CD4-positive, alpha-beta memory T cell (primary cell): ENCODE measurements at places on chromosomes 12 and 14.

DNA sequence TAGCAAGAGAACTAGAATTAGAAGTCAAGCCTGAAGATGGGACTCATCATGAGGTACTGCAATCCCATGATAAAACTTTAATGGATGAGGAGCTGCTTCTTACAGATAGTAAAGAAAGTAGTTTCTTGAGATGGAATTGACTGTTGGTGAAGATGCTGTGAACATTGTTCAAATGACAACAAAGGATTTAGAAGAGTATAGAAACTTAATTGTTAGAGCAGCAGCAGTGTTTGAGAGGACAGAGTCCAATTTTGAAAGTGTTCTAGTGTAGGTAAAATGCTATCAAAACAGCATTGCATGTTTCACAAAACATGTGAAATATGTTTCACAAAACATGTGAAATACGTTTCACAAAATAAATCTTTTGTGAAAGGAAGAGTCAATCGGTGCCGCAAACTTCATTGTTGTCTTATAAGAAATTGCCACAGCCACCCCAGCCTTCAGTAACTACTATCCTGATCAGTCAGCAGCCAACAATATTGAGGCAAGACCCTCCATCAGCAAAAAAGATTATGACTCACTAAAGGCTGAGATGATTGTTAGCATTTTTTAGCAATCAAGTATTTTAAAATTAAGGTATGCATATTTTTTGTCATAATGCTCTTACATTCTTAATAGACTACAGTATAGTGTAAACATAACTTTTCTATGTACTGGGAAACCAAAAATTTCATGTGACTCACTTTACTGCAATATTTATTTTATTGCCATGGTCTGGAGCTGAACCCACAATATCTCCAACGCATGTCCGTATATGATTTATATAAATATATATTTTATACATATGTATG is 173.4 kb upstream of the BMP4 start:
- DNase-seq: no peak

- no peak for DNase-seq
These were observed 216.2 kb downstream of the ZFP36L1 start for GRCh38 chr14:68576496-68577244.

DNA sequence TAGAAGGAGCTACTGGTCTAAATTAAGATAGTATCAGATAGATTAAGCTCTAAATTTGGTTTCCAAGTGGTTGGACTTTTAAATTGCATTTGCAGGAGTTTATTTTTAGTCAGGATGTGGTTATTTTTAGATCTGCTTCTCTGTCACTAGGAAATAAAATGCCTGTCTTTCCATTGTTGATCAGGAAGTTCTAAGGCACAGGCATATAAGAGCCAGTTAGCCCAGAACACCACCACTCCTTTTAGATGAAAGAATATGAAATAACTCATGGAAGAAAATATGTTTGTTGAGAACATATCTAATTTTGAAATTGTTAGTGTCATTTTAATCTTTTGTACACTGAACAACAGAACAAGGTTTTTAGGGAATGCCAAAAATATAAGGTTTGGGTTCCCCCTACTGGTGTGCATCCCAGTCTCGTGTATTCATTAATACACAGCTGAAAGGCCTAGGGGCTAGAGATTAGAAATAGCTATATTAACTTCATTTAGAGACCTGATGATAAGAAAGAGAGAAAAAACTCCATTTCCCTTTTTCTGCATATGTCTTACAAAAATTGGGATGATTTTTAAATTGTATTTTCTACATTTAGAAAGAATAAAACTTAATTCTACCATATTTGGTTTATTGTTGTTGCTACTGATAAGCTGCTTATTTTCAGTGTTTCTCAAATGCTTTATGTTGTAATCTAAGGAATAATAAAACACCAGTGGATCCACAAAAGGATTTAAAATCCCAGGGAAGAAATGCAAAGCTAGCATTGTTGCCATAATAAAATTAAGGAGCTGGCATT is 67.2 kb downstream of the RIC8B start:
- DNase-seq: peak; percentile 47

- no peak for DNase-seq
These were observed 810.1 kb upstream of the MGAT4C start for GRCh38 chr12:87066326-87066725.

DNA sequence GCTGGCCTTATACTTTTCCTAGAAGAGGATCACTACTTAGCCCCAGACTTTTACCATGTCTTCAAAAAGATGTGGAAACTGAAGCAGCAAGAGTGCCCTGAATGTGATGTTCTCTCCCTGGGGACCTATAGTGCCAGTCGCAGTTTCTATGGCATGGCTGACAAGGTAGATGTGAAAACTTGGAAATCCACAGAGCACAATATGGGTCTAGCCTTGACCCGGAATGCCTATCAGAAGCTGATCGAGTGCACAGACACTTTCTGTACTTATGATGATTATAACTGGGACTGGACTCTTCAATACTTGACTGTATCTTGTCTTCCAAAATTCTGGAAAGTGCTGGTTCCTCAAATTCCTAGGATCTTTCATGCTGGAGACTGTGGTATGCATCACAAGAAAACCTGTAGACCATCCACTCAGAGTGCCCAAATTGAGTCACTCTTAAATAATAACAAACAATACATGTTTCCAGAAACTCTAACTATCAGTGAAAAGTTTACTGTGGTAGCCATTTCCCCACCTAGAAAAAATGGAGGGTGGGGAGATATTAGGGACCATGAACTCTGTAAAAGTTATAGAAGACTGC is 1.5 kb downstream of the MGAT2 start:
- no peak for DNase-seq

- no peak for DNase-seq
These were observed 357.1 kb upstream of the SFSWAP start for GRCh38 chr12:131353826-131354225.

- no peak for DNase-seq
These were observed 644.2 kb downstream of the NOVA1 start for GRCh38 chr14:25953532-25954139.

DNA sequence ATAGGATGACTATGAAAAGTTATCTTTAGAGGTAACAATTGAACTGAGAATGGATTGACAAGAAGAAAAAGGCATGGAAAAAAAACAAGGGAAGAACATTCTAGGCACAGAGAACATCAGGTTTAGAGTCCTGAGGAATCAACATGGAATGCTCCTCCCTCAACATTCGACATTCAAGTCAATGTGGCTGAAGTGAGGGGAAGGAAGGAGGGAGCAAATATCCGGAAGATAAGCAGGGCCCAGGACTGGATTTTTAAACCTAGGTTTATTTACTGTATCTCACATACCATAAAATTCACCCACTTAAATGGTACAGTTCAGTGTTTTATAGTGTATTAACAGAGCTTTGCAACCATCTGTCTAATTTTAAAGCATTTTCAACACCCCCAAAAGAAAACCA is 9.6 kb upstream of the CCER1 start:
- no peak for DNase-seq

DNA sequence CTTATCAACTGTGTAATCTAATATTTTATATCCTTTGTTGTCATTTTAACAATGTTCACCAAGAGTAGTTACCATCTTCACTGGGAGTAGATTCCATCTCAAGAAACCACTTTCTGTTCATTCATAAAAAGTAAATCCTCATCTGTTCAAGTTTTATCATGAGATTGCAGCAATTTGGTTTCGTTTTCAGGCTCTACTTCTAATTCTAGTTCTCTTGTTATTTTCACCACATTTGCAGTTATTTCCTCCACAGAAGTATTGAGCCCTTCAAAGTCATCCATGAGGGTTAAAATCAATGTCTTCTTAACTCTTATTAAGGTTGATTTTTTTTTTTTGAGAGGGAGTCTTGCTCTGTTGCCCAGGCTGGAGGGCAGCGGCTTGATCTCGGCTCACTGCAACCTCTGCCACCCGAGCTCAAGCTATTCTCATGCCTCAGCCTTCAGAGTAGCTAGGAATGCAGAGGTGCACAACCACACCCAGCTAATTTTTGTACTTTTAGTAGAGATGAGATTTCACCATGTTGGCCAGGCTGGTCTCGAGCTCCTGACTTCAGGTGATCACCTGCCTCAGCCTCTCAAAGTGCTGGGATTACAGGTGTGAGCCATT is 276.6 kb downstream of the ACSS3 start:
- DNase-seq: no peak

DNA sequence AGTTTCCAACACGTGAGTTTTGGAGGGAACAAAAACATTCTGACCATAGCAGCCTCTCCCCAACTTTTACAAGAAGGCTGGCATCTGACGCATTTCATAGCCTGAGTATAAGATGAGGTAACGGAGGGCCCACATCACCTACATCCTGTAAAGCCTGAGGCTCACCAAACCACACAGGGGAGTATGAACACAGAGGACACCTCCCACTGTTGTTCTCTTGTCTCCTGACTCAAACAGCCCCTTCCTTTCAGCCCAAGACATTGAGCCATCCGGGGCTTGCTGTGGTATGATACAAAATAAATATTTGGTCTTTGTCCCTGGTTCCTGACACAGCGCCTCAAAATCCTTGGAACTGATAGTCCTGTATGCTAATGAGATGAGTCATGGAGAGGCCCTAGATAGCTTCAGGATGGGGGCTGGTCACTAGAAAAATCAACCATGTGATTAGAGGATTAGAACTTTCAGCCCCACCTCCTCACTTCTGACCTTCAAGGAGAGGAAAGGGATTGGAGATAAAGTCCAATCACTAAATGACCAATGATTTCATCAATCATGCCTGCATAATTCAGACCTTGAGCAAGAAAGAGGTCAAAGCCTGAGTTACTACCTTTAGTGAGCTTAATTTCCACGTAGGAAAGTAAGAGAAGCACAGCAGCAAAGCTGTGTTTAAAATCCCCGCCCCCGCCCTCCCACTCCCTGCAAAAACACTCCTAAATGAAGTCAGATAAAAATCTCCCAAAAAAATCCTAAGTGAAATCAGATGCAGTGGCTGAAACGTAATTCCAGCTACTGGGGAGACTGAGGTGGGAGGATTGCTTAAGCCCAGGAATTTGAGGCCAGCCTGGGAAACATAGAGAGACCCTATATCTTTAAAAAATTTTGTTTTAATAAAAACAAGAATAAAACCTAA is 236.4 kb downstream of the PCNX1 start:
- peak; percentile 75 for DNase-seq

- no peak for DNase-seq
These were observed 1.3 kb downstream of the VASH1 start for GRCh38 chr14:76762411-76763095.

GRCh38 chr12:67928621-67929383 is 60.4 kb upstream of the IFNG-AS1 start:
- no peak for DNase-seq

DNA sequence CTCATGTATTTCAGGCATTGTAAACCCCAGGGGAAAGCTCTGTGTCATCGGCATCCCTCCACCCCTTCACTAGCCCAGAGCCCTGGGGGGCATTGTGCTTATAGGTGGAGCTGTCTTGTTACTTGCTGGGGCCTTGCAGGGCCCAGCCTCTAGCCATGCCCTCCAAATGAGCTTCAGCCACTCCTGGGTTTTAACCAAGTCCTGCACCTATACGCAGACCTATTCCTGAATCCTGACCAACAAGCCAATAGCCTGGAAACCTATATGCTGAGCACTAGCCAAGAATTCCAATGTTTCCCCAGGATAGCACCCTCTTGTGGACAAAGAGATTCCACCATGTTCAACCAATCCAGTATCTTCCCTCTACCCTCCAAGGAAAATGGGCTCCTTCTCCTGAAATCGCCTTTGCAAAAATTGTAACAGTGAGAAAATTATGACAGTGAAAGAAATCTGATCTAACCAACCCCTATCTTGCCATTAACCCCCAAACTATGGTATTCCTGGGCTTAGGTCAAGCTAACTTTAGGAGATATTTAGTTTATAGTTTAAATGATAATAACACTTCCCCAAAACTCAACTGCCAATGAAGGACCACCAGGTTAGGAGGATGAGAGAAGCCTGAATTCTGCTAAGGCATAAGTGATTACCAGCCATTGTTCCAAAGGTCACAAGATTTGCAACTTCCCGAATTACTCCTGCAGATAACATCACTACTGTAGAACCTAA is 55.5 kb downstream of the TTC7B start:
- DNase-seq: no peak

- DNase-seq: no peak
These were observed 23.9 kb downstream of the PHLDA1 start for GRCh38 chr12:76007640-76008039.

- DNase-seq: no peak
These were observed 19.5 kb downstream of the CCDC91 start for GRCh38 chr12:28209782-28210181.

DNA sequence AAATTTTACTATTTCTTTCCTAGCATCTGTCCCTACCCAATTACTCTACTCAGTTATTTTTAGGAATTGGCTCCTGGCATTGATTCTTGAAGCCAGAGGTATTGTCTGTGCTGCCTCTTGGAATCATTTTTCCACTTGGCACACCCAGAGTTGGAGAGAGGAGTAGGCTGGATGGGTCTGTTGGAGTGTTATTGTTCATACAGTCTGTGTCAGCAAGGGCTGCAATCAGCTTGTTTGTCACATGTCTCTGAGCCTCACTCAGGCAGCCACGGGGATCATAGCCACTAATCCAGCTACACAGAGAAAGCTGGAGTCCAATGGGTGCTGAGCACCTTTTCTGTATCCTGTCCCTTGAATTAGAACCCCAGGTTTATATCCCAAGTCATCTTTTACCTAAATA is 176.0 kb upstream of the DYRK2 start:
- DNase-seq: no peak

- no peak for DNase-seq
These were observed 348.5 kb downstream of the NPAS3 start for GRCh38 chr14:33287189-33287588.

DNA sequence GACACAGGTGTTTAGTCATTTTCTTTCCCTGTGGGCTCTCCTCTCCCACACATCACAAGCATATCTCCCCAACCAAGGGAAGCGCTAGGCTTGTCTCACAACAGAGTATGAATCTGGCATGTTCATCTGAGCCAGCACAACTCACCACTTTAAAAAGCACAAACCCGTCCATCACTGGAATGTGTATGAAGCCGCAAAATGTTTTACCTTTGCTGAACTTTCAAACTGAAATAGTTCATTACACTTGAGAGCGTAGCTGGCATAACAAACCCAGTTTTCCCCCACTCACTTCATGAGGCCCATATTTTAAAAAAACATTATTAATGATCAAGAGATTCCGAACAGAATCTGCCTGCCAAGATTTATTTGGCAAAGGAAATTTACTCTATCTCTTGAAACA is 15.8 kb downstream of the NID2 start:
- no peak for DNase-seq

DNA sequence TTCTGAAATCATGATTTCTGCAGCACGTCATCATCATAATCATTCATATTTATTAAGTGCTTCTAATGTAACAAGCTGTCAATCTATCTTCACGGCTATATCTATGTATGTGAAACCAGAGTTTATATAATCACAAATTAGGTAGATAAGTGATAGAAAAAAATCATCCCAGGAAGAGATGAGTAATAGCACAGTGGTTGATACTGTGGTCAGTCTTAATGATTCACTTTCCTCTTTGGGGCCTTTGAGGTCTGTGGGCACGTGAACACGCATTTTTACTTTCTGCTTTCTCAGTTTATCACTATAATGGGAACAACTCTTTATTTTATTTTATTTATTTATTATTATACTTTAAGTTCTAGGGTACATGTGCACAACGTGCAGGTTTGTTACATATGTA is 265.9 kb upstream of the NOVA1 start:
- no peak for DNase-seq

GRCh38 chr12:56719056-56719455 is 6.0 kb downstream of the NACA start:
- DNase-seq: no peak

- DNase-seq: no peak
These were observed 130.4 kb downstream of the BRMS1L start for GRCh38 chr14:35956376-35957085.

GRCh38 chr12:65326616-65327015 is 48.1 kb downstream of the MSRB3 start:
- no peak for DNase-seq
